Left renal pelvis (tissue), 4 donors: ENCODE measurements at places on chromosomes 13 and 19.

DNA sequence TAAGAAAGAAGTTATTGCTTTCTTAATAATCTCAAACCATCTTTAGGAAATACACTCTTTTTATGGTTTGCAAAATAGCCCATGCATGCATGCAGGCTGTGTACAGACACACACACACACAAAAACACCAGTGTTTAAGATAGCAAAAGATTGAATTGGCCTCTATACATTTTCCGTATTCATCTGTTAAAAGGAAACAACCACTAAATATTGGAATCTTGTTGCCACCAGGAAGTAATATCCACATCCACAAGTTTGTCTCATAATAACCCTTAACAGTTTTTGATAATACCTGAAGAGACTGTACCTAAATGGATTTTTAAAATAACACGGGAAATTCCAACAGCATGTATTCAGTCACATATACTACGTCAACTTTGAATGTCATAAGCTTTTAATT, 7.3 kb upstream of the MAB21L1 start:
- DNase-seq, result no peak

DNA sequence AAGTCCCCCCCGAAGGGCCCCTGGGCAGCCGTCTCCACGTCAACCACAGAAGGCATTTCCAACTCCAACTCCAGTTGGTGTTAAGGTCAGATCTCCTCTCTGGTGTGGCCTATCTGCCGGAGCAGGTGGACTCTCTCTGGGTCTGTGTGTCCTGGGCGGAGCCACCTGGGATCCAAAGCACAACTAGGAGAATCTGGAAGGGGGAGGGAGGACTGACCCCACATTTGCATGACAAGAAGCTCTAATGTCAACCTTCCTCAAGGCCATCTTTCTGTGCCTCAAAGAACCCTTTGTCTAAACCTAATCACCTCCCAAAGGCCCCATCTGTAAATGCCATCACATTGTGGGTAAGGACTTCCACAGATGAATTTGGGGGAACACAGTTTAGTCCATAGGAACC, 381.5 kb downstream of the UQCRFS1 start:
- DNase-seq, result no peak

DNA sequence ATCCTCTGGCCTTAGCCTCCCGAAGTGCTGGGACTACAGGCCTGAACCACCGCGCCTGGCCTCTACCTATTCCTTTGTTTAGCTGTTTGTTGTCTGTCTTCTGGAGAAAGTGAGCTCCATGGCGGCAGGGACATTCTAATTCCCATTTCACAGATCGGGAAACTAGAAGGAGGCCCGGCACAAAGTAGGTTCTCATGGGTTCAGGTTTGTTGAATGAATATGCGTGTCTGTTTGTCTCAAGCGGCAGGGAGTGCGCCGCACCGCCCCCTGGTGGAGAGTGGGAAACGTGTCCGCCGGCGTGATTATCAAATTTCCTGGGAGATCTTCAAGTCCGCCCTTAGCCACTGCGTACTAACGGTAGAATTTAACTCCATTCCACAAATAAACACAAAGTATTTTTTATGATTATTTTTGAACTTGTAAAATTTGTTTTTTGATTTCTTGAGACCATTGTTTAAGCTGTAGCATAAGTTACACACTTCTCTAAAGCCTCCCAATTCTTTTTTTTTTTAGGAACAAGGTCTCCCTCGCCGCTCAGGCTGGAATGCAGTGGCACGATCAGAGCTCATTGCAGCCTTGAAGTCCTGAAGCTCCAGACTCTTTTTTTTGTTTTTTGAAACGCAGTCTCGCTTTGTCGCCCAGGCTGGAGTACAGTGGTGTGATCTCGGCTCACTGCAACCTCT, 8.9 kb upstream of the CCDC9 start:
- no peak for DNase-seq

GRCh38 chr13:24605923-24606372, 74.3 kb upstream of the ATP12A start:
- DNase-seq, result no peak

DNA sequence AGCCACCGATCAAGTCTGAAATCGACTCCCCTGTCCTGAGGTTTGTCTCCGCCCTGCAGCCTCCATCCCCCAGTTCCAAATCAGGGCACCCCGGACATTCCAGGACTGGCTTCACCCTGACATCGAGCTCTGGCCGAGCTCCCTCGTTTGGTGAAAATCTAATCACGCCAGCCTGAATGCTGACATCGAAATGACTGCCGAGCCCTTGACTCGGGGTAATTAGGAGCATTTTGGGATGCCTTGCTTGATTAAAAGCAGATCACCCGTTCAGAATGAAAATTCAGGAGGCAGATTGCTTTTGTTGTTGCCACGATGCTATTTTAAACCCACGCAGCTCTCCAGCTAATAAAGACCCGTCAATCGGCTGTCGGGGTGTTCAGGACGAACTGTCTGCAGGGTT, 34.3 kb downstream of the ZNRF4 start:
- DNase-seq, result no peak

DNA sequence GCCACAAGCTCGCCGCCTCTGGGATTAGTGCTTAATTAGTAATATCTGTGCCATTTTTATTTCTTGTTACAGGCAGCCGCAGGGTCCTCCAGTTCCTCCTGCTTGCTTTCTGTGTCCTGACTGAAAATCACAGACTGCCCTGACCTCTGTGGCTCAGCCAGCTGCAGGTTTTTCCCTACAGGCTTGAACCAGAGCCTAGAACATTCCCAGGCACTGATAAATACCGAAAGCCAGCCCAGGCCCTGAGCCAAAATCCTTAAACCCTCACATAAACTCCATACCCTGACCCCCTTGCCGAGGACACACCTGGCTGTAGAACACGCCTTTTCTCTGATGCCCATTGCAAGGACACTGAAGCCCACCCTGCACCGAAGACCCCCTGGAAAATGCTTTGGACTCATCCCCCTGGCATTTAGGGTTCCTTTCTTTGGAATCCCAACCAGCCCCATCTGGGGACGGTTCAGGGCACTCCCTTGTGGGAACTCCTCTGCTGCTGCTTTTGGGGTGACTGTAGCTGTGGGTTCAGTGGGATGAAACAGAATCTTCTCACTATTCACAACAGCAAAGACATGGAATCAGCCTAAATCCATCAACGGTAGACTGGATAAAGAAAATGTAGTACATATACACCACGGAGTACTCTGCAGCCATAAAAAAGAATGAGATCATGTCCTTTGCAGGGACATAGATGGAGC, 15.5 kb downstream of the DPP9 start:
- DNase-seq, result no peak
